B cell (primary cell): ENCODE measurements at places on chromosomes 2 and 18. TPM values are rescaled to one million over a fixed set of nuclear protein-coding genes. Genes with fewer than 3 reads are reported as not detected.
A peak's percentile ranks its signal among the peaks of the same experiment; 100 is the strongest.

- no peak for DNase-seq
Observed at GRCh38 chr18:9653390-9653789, 39.0 kb upstream of the PPP4R1 start.

DNA sequence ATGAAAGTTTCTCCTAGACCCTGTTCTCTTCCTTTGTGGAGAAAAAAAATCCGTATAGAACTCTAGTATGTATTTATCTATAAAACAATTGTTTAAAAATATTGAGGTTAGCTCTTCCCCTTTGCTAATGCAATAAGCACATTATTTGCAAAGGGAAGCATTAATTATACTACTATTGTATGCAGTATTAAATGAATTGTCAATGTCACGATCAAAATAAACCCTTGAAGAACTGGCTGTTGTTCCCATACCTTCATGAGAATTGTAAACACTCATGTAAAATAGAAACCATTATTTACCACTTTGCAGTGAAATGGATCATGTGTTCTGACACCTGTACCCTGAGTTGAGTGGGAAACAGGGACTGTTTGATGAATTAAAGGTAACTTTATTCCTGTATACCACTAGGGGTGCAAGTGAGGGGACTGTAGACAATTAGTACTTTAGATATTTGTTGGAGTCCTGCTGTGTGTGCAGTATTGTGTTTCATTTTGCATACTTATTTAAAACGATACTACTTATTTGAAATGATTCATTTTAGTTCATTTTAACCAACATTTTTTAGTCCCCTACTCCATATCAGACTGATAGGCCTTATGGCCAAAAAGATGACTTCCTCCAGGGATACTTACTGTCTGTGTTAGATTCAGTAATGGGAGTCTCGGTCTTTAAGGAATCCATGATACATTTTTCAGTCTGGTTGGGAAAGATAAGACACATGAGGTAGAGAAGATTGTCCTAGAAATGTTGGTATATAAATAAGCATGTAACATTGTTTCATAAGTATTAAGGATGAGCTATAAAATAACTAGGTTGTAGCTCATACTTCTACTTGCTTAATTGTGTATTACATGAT, 7.9 kb downstream of the PKP4 start:
- DNase-seq, result peak; percentile 14

DNA sequence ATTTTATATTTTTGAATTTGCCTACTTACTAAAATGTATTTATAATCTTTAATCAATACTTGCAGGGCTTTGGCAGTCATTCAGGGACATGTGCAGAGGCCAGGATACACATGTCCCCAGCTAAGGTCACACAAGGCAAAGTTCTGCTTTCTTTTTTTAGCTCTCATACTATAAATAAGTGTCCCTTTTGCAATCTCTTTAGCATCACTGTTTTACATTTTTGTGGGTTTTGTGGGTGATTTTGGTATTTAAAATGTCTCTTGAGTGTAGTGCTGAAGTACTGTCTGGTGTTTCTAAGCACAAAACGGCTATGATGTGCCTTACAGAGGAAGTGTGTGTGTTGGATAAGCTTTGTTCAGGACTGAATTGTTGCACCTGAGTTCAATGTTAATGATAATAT, 309.0 kb upstream of the GULP1 start:
- peak; percentile 19 for DNase-seq

- DNase-seq, result no peak
Observed at GRCh38 chr2:237864940-237865622, 5.7 kb downstream of the RAMP1 start.

DNA sequence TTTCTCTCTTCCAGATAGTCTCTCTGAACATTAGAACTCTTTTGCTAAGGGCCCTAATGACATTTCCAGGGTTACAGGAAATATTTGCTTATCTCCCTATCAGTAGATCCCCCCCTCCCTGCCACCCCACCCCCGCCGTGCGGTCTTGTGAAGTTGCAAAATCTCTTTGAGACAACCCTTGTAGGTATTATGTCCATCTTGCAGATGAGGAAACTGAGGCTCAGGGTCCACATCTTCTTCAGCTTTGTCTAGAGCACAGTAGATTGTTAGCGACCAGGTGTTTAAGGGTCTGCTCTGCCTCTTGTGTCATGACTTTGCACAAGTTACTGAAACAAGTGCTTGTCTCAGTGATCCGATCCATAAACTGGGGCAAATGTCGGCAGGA, 65.8 kb upstream of the GATA6 start:
- DNase-seq, result no peak

DNA sequence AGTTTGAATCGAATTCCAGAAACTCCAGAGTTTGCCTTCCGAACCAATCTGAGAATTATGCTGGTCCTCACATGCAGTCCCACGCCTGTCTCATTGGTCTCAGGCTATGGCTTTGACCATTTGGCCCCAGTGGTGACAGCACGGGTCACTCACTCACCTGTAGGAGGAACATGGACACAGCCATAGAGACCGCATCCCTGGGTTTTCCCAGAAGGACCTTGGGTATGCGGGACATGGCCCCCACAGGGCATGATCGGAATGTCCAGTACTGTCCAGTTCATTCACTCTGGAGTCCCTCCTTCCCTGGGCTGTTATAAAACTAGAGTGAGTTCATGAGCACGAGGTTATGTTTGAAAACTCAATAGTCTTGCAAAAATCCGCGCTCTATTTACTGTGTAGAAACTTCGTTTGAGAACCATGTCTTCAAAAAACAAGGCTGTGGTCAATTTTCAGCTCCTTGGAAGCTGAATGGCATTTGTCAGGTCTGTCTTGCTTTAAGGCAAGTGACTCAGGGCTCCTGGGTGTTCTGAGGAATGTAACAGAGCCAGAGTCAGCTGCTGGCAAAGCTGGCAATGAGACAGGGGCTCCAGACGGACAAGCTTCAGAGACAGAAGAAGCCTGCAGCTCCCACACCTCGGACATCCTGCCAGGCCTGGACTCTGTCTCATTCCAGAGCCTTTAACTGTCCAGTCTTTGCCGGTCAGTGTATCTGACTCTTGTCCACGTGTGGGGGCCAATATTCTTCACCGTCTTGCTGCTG, 86.7 kb upstream of the TMEM18 start:
- DNase-seq, result no peak

GRCh38 chr2:190023860-190024259, 38.7 kb downstream of the MSTN start:
- DNase-seq, result peak; percentile 40

DNA sequence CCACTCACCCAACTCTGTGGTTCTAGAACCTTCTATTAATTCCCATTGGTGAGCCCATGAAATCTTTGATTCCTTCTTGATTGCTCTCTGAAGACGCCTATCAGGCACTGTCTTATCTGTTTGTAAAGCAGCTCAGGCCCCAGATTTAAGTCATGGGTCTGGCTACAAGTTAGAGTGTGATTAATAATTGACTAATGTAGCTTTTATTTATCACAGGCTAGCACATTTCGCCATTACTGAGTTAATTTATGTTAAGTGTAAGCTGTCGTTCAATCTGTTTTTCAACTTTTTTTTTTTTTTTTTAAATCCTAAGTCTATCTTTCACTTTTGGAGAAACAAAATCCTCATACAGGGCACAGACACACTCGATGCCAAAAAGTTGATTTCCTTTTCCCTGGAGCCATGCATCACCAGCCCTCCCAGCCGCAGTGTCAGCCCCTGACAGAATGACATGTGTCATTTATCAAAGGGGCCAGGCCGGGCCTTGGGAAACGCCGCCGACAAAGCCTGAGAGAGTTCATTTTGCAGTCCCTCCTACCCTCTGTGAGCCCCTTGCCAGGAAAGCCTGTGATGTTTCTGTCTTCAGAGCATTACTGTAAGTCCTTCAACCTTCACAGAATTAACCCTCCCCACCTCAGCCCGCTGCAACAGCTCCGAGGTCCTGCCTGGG, 15.8 kb downstream of the TSHZ1 start:
- no peak for DNase-seq

DNA sequence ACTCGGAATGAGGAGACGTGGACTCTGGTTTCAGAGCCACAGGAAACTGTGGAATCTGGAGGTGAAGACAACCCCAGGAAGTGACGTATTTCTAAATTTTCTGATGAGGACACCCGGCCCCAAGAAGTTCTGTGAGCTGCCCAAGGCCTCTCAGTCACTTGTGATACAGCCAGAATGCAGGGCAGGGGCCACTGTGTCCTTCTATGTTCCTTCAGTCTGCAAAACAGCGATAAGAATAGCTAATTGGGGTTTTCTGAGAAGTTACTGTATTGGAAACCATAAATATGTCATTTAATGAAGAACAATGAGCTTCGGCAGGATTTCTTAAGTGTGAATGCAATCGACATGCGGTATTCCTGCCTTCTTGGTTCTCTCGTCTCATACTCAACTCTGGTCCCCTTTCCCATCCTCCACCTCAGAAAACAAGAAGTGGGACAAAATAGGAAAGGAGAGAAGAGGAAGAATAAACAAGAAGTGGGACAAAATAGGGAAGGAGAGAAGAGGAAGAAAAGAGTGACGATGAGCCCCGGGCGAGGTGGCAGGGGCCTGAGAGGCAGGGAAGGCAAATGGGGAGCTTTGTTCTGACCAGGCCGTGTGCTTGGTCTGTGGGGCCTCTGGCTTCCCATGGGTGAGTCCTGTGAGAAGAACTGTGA, 282.0 kb upstream of the REV1 start:
- peak; percentile 15 for DNase-seq

DNA sequence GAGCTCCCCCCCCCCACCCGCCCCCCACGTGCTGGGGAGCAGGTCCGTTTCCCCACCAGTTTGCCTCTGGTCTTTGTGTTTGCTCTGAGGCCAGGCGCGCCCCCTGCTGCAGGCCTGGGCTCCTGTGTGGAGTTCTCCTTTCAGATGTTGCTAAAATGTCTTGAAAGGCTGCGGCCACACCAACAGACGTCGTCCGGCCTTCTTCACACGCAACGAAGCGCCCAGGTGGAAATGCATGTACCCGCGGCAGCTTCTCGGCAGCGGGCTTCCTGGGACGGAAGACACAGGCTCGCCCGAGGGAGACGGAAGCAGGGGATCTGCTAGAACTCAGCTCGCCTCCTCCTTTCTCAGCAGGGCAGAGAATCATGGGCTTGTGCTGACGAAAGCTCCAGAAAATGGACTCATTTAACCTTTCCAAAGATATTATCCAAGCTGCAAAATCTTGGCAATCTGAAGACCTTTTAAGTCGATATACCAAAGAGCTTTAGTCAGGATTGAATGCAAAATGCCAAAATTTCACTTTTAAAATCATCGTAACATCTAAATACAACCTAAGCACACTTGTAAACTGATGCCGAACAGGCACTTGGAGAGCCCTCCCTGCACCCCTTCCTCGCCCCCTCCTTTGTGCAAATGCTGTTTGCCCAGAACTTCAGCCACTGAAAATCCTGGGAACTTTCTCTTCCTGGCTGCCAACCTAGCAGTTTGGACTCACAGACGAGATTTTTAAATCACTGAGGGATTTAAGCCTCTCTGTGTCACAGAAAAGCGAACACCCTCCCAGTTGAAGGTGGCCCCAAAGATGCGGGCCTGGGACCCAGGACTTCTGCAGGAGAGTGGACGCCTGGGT, 125.5 kb upstream of the ZNF516 start:
- DNase-seq, result peak; percentile 55

DNA sequence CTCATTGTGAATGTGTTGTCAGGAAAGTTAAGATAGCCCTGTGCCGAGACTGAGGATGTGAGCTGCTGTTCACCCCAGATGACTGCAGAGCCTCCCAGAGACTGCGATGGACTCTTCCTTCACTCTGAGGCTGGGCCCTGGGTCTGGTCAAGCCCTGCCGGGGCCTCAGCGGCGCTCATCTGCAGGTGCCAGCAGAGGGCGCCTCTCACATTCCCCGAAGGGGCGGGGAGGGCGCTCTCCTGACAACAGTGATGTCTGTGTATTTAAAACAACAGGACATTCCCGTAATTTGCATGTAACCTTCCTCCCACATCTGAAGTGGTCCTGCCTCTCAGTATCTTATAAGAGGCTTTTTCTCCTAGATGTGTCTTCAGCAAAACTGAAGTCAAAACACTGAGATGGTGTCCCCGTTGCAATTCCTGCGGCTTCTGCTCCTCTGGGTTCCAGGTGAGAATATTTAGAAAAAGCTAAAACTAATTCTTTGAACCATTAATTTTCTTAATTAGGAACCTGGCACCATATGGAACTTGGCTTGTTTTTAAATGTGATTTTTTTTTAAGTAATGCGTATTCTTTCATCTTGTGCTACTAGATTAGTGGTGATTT, 1377.9 kb downstream of the RPIA start:
- DNase-seq, result peak; percentile 22

GRCh38 chr2:101400048-101400447, 12.7 kb upstream of the CREG2 start:
- peak; percentile 60 for DNase-seq

DNA sequence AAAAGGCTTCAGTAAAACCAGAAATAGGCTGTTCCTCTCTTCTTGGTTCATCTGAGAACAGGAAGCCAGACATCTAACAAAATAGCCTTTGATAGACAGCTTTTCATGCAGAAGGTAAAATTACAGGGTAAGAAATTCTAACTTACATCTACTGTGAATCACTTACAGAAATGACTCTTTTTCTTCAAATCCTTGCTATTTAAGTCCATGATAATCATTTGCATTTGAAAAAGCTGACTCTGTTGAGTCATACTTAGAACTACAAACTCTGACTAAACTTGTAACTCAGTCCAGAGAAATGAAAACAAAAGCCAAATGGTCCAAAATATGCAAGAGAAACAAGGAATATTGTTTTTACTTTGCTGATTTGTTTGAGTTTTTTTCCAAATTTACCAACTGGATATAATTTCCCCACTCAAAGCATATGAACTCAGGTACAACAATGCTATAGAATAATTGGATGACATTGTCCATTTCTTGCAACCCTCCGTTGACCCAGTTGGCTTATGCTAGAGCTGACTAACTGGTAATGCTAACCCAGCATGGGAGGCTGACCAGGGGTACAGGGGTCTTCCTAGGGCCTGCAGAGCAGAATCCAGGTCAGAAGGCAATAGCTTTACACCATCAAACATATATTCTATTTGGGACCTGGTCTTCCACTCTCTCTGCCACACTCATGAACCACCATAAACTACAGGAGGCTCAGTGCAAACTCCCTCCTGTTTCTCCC, 18.8 kb upstream of the MREG start:
- no peak for DNase-seq

DNA sequence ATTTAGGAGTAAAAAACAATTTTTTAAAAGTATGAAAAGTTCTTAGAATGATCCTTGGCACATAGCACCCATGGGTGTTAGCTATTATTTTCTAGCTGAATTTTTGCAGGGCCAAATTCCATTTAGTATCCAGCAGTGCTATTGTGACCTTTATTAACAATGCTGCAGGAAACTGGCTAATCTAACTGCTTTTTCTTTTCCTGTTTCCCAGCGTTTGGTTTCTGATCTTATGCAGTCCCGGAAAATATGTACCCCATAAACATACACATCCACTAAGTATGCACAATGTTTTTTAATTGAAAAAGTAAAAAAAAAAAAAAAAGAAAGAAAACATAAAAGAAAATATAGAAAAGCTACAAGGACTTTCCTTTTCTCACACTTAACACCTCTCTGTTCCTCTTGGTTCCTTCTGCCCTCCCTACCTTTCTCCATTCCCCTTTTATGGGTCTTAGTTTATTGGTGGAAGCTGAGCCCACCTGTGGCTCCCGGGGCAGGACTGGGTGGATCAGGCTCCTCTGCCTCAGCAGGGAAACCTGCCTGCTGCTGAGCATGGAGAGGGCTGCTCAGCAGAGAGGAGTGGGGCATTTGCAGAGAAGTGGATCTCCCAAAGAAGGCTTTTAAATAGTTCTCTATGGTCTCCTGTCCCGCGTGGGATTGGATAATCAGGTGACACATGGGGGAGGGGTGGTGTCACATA, 9.3 kb upstream of the SLC16A14 start:
- no peak for DNase-seq

GRCh38 chr18:40413160-40413559, 1541.9 kb upstream of the PIK3C3 start:
- no peak for DNase-seq

- DNase-seq, result no peak
Observed at GRCh38 chr2:136215449-136215848, 97.5 kb upstream of the CXCR4 start.

WDR12 gene
- 7.1 and 7.3 TPM in 2 replicates for polyA plus RNA-seq

SLC4A5 gene
- polyA plus RNA-seq, result 2.7 and 3.3 TPM in 2 replicates

ALPP gene
- 0.25 TPM in 1 of 2 replicates, not detected in the other for polyA plus RNA-seq
